ENCODE measurements at places on chromosomes 5 and 9.

DNA sequence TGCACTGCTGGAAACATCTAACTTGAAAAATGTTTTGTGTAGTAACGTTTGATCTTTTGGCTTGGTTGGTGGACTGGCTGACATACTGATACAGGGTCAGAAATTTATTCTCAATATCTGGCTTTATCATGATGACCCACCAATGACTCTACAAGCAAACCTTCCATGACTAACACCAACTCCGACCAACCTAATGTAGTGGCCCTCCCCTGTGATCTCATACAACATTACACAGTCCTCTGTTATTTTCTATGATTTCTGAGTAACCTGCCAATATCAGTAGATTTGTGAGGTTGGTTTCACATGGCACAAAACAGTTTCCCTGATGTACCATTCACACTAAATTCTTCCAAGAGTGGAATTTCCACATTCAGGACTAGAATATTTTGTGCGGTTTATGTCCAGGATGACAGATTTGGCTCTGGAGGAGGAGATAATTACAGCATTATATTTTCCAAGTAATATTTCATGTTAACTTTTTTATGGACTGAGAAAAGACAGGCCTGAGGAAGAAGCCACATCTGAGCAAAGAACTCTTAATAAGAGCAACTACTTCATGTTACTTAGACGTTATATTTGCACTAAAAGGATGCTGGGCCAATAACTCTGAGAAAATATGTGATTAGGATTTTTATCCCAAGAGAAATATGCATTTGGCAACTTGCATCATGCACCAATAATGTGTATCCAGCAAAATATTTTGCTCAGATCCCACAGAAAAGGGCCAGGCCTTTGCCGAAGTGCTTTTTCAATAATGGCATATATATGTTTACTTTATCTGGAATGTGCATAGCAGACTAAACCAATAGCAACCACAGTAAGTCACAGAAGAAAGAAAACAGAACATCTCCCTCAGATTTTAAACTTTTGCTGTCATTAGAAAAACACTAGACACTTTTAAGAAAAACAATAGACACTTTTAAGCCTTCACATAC lies 273.4 kb downstream of the KCNN2 start:
- DNase-seq, result no peak

DNA sequence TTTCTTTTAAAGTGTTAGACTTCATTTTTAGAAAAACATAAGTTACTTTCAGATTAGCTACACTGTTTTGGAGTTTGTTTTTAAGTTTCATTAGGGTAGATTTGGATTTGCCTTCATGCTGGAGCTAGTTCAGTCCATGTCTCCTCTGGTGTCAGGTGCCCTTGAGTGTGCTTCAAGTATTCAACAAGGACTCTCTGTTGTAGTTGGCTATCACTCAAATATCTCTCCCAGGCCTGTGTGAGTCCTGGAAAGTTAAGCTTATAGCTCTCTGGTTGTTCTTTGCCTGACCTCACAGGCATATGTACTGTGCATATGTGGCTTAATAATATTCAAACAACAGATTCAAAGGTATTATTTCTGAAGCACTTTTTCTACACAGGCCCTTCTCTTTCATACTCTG lies 45.4 kb downstream of the PTBP3 start:
- DNase-seq, result no peak

- no peak for DNase-seq
Observed at GRCh38 chr9:109986521-109986991, 206.6 kb downstream of the PALM2AKAP2 start.

- peak; percentile 62 for DNase-seq
Observed at GRCh38 chr9:37466037-37466709, 923 bp upstream of the ZBTB5 start.

DNA sequence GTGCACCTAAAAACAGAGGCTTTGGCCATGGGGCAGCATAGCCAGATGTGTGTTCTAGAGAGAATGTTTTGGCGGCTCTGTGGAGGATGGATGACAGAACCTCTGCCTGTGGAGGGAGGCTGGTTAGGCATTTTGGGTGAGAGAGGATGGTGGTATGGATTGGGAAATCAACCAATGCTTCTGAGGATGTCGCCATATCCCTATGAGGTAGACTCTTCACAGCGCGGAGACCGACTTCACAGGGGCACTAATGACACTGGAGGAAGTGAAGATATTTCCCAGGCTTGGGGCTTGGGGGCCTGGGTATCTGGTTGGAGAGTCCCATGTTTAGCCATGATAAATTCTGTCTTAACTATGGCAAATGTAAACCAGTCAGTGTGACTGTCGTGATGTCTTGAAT lies 140.6 kb upstream of the KLF4 start:
- DNase-seq, result no peak

- no peak for DNase-seq
Observed at GRCh38 chr9:83966209-83966582, 13.8 kb downstream of the HNRNPK start.

- DNase-seq, result no peak
Observed at GRCh38 chr5:4199049-4199841, 603.6 kb downstream of the IRX1 start.

GRCh38 chr5:4949108-4949507 lies 191.0 kb upstream of the ADAMTS16 start:
- no peak for DNase-seq

DNA sequence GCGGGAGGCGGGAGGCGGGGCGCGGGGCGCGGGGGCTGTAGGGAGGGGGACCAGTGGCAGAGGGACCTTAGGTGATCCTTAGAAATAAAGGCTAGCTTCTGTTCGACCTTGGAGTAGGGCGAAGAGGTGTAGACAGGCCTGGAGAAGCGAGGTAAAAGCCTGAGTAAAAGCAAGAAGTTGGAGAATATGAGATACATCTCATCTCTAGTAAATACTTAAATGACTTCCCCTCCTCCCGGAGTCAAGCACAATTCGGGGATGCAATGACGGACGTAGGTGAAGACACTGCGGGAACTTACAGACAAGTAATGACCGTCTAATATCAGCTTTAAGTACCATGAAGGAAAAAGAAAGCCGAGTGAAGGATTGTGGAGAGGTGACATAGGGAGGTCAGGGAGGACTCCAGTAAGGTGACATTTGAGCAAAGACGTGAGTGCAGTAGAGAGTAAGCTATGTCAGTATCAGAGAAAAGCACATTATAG lies 466 bp downstream of the SMC2 start:
- DNase-seq, result no peak

DNA sequence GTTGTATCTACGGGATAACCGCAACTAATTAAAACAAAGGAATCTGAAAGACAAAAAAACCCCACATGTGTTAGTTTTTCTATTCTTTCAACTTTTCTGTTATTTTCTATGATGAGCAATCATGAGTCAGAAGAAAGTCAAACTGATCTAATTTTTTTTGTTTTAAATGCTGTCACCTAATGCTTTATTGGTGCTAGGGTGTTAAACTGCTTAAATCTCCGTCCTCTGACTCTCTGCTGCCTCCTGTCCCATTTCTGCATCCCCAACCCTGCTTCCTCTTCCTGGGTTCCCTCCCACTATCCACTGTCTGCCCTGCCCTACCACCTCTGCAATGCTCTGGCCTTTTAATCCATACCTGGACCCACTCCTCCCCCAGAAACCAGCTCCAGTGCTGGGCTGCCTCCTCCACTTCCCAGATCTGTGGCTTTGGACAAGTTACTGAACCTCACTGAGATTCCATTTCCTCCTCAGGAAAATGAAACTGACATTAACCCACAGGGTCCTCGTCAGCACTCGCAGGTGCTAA lies 15.7 kb downstream of the PTPN3 start:
- DNase-seq, result no peak

- DNase-seq, result no peak
Observed at GRCh38 chr9:8750639-8751051, 951.1 kb upstream of the DMAC1 start.

- DNase-seq, result no peak
Observed at GRCh38 chr9:2047144-2047671, 32.1 kb downstream of the SMARCA2 start.

DNA sequence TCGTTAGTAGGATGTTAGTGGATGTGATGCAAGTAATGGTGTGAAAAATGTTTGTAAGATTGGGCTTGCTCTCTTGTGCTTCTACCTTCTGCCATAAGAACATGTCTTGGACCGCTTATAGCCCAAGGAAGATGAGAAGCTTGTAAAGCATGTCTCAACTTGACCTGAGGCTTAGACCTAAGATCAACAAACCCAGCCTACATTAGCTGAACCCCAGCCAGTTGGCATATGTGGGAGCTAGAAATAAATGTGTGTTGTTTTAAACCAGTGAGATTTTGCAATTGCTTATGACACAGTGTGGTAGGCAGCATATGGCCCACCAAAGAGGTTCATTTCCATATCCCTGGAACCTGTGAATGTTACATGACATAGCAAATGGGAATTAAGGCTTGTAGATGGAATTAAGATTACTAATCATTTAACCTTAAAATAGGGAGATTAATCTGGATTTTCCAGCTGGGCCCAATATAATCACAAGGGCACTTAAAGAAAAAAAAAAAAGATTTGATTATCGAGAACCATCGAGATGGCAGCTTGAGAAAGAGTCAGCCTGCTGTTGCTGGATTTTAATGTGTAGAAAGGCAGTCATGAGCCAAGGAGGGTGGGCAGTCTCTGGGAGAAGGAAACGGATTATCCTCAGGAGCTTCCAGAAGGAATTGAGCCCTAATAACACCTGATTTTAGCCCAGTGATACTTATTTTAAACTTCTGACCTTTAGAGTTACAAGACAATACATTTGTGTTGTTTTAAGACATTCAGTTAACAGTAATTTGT lies 27.3 kb upstream of the EDIL3 start:
- DNase-seq, result no peak

DNA sequence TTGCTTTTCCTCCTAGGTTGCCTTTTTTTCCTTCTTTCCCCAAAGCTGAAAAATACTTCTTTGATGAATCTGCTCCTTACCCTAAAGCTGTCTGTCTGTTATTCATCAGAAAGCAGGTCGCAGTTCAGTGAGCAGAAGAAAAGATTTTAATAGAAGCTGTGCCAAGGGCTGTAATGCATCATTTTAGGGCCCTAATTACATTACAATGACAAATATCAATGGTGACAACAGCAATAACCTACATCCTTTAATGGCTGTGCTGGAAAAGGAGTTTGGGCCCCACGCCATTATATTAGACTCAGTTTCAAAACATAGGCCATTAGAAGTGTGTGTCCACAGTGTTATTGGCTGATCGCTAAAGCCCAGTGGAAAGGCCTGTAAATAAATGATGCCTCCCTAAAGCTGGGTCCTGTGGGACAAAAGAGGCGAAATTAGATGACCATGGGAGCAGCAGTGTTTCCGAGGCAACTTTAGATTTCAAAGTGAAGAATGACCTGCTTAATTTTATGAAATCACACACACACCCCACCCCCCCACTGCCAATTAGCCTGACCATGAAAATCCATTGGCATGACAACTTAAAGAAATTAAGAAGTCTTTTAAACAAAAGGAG lies 38.4 kb downstream of the TLE4 start:
- peak; percentile 40 for DNase-seq

DNA sequence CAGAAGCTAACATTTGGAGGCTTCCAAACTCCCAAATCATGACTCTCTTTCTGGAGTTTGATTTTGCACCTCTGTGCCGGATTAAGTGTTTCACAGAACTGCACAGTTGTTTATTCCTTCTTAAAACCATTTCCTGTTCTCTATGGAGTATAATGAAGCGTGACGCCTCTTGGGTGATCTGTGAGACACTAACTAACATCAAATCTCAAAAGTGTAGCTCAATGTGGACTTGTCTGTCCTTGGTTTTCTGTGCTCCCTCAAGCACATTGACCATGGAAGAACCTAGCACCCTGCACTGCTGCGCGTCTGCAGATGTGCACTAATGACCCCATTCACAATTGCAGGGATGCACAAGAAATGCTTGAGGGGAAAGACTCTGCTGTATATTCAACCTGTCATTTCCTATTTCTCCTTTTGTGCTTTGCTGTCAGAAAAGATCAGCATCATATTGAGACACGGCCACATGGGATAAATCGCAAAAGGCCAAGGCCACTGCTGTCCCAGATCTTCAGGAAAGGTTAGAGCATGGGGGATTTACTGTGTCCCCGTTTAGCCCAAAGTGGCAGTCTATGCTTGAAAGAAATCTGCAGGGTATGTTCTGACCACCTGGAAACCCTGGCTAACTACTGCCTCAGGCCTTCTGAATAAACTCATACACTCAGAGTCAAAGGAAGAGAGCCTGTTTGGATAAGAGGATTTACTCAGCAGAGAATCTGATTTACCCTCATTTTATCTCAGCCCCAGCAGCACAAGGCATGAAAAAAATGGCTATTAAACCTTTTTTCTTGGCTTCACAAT lies 109.6 kb downstream of the BAAT start:
- no peak for DNase-seq

DNA sequence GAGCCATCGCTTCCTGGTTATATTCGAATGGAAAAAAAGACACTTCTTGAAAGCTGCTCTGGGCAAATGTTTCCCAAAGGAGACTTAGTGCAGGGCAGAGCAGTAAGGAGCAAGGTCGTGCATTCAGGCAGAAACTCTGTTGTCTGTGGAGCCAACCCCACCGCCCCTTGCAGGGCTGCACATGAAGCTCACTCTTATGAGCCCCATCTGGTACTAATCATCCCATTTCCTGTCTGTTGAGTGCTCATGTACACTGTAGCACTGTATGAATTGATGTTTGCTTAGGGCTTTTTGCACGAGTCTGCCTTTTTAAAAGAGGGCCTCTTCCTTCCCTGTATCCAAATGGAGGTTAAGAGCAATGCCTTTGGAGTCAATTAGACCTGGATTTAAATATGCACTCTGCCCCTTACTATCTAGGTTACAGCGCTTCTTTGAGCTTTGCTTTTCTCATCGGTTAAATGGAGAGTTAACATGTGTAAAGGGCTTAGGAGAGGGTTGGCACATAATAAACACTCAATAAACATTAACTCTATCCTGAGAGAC lies 25.4 kb downstream of the HMHB1 start:
- peak; percentile 20 for DNase-seq

GRCh38 chr5:80738466-80738865 lies 83.7 kb upstream of the DHFR start:
- no peak for DNase-seq

- no peak for DNase-seq
Observed at GRCh38 chr5:145479271-145479670, 355.9 kb downstream of the PRELID2 start.

- no peak for DNase-seq
Observed at GRCh38 chr5:15261269-15261995, 238.5 kb upstream of the FBXL7 start.

- no peak for DNase-seq
Observed at GRCh38 chr9:21624675-21625644, 142.8 kb upstream of the IFNE start.

DNA sequence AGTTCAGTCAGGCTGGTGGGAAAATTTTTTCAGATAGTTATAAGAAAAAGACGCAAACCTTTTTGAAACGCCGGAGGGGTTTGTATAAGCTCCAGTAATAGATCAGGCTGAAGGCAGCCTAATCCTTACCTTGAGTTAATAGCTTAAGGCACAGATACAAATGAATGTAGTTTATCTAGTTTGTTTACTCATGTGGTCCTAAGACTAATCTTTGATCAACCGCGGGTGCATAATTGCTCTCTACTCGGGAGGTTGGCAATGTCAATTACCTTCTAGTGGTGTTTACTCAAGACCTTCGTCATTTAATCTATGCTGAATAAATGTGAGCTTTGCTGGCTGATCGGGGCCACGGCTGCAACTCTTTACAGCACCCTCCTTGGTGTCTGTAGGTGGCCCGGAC lies 665 bp upstream of the INSL4 start:
- no peak for DNase-seq

Measured in left renal pelvis (tissue), 4 donors.